Astrocyte (in vitro differentiated cells and primary cell): ENCODE measurements at places on chromosomes 5 and 9.

- H3K4me3 ChIP-seq, result no peak overlapping the region
- no peak overlapping the region for H3K27ac ChIP-seq
- H3K4me1 ChIP-seq, result peaks cover 8% of the 10 kb centered on the region
Measured at GRCh38 chr9:75101004-75101588, 12.8 kb downstream of the OSTF1 start.

GRCh38 chr9:94952565-94953373 lies 226.3 kb downstream of the AOPEP start:
- peaks cover 3% of the 10 kb centered on the region for H3K36me3 ChIP-seq
- DNase-seq, result no peak
- H3K27me3 ChIP-seq, result no peaks in the 10 kb centered on the region
- H3K4me3 ChIP-seq, result no peak overlapping the region
- H3K4me1 ChIP-seq, result peaks cover 23% of the 10 kb centered on the region

DNA sequence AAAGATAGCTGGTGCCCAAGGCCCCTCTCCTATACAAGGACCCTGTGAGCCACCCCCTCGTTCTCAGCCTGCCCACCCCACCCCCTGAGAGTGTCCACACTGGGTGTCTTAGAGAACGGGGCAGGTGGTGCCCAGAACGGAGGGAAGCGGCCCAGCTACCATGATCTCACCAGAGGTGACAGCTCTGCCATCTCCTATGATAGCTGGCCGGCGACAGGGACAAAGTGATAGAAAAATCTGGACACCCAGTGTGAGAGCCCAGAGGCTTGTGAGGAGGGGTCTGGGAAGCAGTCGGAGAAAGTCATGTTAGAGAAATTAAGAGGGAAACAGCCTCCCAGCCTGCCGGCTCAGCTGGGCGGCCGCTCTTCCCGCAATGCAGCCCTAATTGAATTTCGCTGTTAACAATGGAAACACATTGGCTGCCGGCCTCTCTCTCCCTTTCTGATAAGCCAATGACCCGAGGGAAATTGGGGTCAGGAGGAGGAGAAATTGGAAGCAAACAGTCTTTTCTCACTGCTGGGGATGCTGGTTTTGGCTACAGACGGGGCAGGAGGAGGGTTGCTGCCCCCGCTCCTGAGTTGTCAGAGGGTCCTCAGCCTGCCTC lies 32.3 kb downstream of the HK3 start:
- DNase-seq, result no peak
- no peaks in the 10 kb centered on the region for H3K36me3 ChIP-seq
- H3K4me1 ChIP-seq, result no peaks in the 10 kb centered on the region
- no peak overlapping the region for H3K27ac ChIP-seq
- no peak overlapping the region for H3K4me3 ChIP-seq
- H3K27me3 ChIP-seq, result peaks cover 28% of the 10 kb centered on the region

DNA sequence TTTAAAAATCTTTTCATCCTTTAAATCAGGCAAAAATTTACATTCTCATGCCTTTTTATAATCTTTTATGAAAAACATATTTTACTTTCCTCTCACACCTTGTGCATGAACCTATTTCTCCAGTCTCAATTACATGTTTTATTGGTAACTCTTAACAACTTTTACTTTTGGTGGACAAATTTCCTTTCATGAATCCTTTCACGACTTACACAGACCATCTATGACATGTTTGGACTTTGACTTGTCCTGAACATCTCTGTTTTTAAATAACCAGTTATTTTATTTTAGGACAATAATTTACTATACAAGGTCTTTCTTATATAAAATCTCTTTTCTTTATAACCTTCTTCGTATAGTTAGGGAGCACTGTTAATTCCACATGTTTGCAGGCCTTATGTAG lies 26.5 kb upstream of the MTMR12 start:
- no peak overlapping the region for H3K27ac ChIP-seq
- DNase-seq, result peak; percentile 20
- H3K36me3 ChIP-seq, result no peaks in the 10 kb centered on the region

- no peaks in the 10 kb centered on the region for H3K27me3 ChIP-seq
- H3K4me1 ChIP-seq, result peaks cover 9% of the 10 kb centered on the region
- no peak overlapping the region for H3K27ac ChIP-seq
- no peak overlapping the region for H3K4me3 ChIP-seq
- no peaks in the 10 kb centered on the region for H3K36me3 ChIP-seq
Measured at GRCh38 chr5:68369023-68369359, 153.4 kb downstream of the PIK3R1 start.

DNA sequence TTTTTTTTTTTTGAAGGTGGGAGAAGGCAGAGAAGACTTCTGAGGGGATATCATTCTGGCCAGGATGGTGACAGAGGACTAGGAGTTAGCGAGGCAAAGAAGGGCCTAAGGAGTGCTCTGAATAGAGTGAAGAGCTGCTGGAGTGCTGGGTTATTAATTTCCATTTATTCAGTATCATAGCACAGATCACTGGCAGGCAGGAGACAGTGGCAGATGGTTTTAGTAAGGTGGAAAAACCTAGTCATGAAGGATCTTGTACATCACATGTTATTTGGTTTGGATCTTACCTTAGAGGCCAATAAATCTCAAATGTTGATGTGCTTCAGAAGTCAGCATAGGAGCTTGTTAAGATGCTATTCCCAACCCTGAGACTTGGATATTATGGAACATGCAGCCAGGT lies 165.5 kb downstream of the TTLL11 start:
- H3K4me3 ChIP-seq, result no peak overlapping the region
- no peak overlapping the region for H3K27ac ChIP-seq
- no peaks in the 10 kb centered on the region for H3K27me3 ChIP-seq
- DNase-seq, result no peak
- no peaks in the 10 kb centered on the region for H3K36me3 ChIP-seq

GRCh38 chr9:22446589-22446949 lies at the start of gene DMRTA1:
DMRTA1 (plus strand) TSS chr9:22446824; CDS start chr9:22447066, 242 bp downstream.
- H3K4me3 ChIP-seq, result peak within 1 kb of the TSS; percentile 80
- peak within 1 kb of the TSS; percentile 40 for H3K27ac ChIP-seq
- no peaks in the 10 kb centered on the region for H3K36me3 ChIP-seq

GRCh38 chr9:19663570-19663969 lies 125.3 kb downstream of the SLC24A2 start:
- no peak overlapping the region for H3K27ac ChIP-seq
- H3K36me3 ChIP-seq, result no peaks in the 10 kb centered on the region
- H3K4me3 ChIP-seq, result no peak overlapping the region
- no peaks in the 10 kb centered on the region for H3K27me3 ChIP-seq

DNA sequence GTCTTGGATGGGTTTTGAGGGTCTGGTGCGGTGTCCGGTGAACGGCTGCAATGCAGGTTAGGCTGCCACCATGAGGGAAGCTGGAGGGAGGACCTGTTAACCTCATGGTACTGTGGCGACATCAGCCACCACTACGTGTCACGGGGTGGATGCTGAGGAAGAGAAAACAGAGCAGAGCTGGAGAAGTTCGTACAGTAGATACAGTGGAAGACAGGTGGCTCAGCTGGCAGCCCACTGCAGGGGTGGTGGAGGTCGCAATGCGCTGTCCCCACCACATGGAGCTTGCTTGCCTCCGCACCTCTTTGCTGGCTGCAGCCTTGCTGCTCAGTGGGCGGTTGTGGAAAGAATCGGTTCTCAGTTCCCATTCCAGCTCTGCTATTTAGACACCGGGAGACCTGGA lies 2.8 kb downstream of the DCANP1 start:
- DNase-seq, result no peak
- no peaks in the 10 kb centered on the region for H3K36me3 ChIP-seq
- H3K4me3 ChIP-seq, result no peak overlapping the region
- peaks cover 11% of the 10 kb centered on the region for H3K27me3 ChIP-seq

GRCh38 chr5:123785162-123786071 lies 273.4 kb downstream of the CSNK1G3 start:
- peak; percentile 87 for DNase-seq
- H3K4me1 ChIP-seq, result peaks cover 9% of the 10 kb centered on the region
- no peak overlapping the region for H3K27ac ChIP-seq
